ENCODE measurements at places on chromosomes 13 and 19.
A peak's percentile ranks its signal among the peaks of the same experiment; 100 is the strongest.

DNA sequence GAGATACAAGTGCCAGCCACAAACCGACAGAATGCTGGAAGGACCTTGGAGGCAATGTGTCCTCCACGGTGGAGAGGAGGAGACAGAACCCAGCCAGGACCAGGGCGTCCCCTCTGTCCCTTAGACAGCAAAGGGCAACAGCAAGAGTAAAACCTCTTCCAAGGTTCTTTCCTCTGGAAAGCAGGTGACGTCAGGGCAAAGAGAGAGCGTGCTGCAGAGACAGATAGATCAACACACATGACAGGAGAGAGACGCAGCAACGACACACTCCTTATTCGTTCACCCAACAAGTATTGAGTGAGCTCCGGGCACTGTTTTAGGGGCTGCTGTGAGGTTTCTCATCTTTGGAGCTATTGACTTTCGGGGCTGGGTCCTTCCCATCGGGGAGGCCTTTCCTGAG, 1.3 kb upstream of the GALP start:
- no peak for DNase-seq

GRCh38 chr19:30590596-30591229, 218.5 kb downstream of the ZNF536 start:
- DNase-seq = no peak

DNA sequence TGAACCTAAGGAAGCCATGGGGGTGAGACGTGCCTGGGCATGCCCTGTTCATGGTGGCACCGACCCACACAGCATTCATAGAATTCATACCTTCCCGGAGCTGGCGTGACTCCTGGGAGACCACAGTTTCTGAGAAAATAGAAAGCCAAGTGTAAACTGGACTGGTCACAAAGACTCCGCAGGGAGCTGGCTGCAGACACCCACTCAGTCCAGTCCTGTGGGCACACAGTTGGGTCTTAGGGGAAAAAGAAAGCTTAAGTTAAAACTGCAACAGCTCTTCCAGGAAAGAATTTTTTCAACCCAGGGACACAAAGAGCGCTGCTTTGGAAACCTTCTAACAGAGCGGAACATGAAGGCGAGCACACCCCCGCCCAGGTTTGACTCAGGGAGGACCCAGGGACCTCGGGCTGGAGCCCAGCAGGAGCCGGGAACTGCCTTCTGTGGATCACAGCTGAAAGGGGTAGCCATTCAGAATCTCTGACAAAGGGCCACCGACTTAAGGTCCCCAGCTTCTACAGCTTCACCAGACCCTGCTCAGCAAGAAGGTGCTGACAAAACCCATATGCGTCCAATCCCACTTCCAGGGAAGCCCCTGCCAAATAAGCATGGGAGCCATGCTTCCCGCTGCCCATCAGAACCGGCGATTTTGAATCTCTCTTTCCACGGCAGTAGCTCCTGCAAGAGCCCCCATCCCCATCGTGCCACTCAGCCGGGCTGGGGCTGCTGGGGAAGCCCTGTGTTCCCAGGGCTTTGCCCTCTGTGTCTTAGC, 183.7 kb downstream of the COL4A1 start:
- no peak for DNase-seq

DNA sequence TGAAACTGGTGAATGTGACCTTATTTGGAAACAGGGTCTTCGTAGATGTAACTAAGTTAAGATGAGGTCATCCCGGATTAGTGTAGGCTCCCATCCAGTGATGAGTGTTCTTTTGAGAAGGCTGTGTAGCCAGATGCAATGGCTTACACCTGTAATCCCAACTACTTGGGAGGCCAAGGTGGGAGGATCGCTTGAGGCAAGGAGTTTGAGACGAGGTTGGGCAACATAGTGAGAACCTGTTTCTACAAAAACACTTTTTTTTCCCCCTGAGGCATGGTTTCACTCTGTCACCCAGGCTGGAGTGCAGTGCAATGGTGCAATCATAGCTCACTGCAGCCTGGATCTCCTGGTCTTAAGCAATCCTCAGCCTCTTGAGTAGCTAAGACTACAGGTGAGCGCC, 36.4 kb downstream of the FBN3 start:
- no peak for DNase-seq

- no peak for DNase-seq
Observed at GRCh38 chr19:45764945-45765701, 3.9 kb downstream of the SIX5 start.

DNA sequence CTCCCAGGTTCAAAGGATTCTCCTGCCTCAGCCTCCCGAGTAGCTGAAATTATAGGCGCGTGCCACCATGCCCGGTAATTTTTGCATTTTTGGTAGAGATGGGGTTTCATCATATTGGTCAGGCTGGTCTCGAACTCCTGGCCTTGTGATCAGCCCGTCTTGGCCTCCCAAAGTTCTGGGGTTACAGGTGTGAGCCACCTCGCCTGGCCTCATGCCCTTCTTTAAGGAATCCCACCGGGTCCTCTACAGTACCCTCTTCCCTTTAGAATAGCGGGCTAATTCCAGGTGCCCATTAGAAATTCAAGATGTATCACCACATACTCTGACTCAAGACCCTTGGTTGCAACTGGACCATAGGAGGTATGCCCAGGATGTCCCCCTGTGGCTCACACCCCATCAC, 74.2 kb upstream of the ZNF536 start:
- no peak for DNase-seq

DNA sequence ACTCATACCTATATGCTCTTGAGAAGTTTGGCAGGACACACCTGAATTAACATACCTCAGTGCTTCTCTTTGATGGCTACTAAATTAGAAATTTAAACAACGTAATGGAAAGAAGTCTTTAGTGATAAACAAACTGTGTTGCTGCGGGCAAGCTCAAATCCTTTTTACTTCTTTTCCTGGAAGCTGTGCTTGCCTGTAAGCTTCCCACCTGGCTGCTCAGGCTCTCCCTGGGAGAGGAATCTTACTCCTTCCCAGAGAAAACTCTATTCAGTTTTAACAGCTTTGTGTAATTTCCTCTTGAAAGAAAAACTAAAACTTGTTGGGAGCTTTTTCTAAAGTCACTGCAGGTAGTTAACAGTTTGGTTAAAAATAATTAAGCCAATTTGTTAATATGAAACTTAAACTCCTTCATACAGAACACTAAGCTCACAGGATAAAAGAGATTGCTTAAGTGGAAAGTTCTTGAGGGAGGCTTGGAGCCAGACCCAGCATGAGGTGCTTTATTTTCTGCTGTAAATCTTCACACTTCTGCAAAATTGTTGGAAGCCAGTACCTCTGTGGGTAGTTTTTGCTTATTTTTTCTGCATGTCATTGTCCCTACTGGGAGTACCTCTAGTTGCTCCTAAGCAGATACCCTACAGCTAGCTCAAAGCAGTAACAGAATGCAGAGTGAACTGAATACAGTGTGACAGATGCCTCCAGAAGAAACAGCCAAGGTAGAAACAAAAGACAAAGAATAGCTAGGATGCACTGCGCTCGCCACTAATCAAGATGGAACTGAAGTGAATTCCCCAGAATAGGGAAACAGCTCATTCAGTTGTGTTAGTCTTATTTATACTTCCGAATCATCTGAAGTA, 1253.0 kb downstream of the PCDH17 start:
- DNase-seq = no peak

GRCh38 chr13:54647275-54647674, 1618.7 kb downstream of the OLFM4 start:
- DNase-seq = no peak

DNA sequence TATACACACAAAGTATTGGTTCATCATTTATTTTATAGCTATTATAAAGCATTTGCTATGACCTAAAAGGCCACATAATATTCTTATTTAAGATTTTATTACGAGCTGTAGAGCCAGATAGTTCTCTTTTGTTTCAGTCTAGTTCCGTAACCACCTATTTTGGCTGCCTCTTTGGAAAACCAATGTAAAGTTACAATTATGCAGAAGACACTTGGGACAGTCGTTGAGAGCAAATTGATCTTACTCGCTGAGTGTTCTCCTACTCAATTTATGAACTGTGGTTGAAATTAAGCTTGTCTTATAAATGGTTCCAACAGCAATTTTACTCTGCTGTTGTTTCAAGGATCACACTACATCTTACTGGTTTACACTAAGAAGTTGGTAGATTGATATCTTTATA, 122.3 kb downstream of the SLC7A1 start:
- DNase-seq = no peak

DNA sequence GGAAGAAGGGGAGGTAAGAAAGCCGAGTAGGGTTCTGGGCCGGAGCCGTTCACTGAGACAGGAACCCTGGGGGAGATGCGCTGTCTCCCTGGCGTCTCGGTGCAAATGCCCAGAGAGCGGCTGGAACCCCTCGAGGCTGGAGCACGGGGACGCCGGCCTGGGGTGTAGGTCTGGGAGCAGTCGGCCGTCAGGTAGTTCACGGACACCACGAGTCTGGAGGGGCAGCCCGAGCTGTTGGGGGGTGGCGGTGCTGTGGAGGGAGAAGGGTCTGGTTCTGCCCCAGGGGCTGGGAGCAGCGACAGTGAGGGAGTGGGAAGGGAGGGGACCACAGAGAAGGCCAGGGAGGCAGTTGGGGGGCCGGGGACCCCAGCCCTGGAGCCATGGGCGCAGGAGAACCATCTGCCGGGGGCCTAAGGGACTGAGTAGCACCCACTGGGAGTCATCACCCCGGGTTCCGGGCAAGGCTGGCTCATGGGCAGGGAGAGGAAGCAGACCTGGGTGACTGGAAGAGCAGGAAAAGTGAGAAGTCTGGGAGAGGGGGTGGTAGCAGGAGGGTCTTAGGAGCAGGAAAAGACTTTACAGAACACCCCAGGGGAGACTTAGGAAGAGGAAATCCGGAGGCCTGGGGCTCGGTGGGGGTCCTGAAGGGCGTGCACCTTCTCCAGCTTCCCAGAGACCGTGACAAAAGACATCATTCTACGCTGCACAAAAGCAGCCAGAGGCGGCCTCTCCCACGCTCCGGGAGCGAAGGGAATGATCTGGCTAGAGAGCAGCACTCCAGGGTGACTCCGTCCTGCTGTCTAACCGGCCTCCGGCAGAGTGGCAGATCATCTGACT, 173.1 kb upstream of the SOX1 start:
- DNase-seq = no peak

DNA sequence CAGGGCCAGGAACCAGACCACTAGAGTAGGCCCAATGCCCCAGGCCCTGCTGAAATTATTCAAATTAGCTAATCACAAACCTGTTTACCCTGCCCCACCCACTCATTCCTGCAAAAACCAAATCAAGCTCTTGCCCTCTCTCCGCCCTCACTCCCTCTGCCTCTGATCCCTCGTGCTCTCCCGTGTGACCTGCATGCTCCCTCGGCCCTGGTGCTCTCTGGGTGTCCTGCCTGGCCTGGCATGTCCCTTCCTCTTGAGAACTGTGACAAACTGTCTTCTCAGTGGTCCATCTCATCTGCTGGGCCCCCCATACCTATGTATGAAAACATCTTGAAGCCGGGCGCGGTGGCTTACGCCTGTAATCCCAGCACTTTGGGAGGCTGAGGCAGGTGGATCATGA, 12.2 kb upstream of the TTYH1 start:
- DNase-seq = no peak

DNA sequence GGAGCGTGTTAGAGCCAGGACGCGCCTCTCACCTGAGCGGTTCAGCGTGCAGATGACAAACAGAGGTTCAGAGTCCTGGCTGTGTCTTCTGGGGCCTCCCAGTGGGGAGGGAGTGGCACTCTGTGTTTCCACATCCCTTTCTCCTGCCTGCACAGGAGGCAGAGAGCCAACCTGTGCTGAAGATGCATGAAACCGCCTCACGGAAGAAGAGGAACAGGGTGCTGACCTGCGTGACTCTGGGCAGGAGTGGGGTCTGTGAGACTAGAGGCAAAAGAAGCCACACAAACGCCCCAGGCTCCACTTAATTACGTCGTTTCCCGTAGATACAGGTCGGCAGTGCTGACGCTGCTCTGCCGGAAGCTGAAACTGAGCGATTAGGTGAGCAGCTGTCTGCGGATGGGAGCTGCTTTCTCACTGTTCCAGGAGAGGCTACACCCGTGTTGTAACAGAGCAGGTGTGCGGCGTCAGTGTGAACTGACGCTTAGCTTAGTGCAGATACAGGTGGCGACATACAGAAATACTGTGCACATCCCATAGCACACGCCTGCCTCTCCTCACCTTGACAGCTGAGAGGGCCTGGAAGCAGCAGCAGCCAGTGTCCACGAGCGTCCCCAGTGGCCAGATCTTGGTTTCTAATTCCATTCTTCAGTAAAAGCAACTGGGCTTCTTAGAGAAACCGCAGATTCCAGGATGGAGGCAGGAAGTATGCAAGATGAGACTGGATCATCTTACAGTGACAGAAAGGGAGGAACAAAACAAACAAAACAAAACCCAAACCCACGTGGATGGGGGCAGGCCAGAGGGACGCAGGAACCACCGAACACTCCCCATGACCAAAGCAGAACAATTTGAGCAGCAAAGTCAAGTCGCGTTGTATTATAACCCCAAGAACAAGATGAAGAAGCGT, 37.7 kb upstream of the MCF2L start:
- DNase-seq = peak; percentile 76

- DNase-seq = no peak
Observed at GRCh38 chr19:41691268-41691970, 3.3 kb upstream of the CEACAM7 start.

- no peak for DNase-seq
Observed at GRCh38 chr13:36163809-36164308, 32.7 kb upstream of the DCLK1 start.
